ENCODE measurements at places on chromosomes 2 and 18.

- no peak for DNase-seq
Measured at GRCh38 chr18:13281406-13281805, 62.8 kb downstream of the LDLRAD4 start.

GRCh38 chr2:191907091-191907490, 60.2 kb upstream of the CAVIN2 start:
- DNase-seq, result no peak

GRCh38 chr2:108776475-108776874, 10.1 kb upstream of the CCDC138 start:
- DNase-seq, result no peak

DNA sequence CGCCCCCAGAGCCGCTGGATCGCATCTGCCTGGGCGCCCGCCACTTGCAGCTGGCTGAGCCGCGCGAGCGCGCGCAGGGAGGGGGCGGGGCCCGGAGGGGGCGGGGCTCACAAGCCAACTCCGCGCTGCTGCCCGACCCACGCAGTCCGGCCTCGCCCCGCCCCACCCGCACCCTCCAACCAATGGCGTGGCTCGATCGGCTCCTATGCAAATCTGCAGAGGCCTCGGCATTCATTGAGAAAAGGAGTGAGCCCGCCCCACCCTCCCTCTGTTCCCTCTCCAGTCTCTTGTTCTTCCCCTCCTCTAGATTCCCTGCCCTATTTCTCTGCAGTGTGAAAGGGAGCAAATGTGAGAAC, at the start of gene ALK:
Gene ALK (minus strand): TSS at position 27 of the 356 bp plus-strand sequence. CDS start 927 bp downstream, outside the sequence.
- peak; percentile 92 for DNase-seq

DNA sequence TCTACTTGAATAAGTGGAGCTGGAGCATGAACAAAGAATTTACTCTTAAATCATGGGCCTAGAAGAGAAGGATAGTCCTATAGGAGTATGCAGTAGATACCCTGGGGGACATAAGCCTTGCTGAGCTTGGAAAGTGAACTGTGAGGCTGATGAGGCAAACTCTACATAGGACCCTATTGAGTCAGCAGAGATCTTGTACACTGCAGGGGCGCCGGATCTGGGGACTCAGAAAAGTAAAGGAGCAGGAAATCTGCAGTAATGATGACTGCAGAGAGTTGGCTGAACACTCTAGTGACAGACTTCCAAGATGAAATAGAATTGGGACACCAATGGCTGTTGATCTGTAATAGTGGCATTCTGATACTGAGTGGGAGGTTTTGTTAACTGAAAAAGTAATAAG, 543.7 kb downstream of the XIRP2 start:
- no peak for DNase-seq

Measured in Kasumi-1 (cell line).